ENCODE measurements at places on chromosomes 16 and 17.

GRCh38 chr17:2564877-2565276, 28.6 kb upstream of the PAFAH1B1 start:
- no peak for DNase-seq

DNA sequence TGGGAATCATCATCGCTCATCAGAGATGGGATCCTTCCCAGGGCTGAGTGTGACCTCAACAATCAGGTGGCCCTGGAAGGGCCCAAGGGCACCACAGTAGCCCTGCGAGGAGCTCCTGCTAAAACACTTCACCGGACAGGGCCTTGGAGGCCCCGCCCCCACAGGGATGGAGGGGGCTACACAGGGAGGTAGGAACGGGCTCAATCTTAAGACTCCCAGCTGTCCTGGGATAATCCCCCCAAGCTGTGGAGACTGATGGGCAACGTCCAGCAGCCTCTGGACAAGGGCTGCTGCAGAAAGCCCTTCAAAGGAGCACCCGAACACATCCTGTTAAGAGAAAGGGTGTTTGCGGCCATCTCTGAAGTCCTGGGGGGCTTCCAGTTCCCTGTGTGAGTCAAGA, 60.4 kb downstream of the ZNF423 start:
- no peak for DNase-seq

- DNase-seq: no peak
These were observed 273.5 kb upstream of the RPL38 start for GRCh38 chr17:73929860-73930430.

- DNase-seq: no peak
These were observed 89.1 kb upstream of the CORO6 start for GRCh38 chr17:29711588-29712385.

GRCh38 chr16:12508054-12508453, 295.6 kb downstream of the CPPED1 start:
- no peak for DNase-seq

- DNase-seq: no peak
These were observed 16.6 kb downstream of the TRPV2 start for GRCh38 chr17:16432017-16432416.

DNA sequence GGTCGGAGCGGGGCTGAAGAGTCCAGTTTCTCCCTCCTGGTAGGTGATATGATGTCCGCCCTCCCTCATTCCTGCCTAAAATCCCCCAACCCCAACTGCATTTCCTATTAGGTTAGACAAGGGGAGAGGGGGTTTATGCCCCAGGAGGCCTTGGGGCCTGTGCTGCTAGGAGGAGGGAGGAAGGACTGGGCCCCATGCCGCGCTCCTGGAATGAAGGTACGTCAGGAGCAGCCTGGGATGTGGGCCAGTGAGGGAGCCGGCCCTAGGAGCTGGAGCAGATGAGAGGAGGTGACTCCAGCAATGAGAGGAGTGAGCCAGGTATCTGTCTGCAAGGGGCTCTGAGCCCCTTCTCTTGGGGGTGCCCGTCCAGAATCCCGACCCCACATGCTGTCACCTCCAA, 46.9 kb upstream of the CDC42EP4 start:
- no peak for DNase-seq

DNA sequence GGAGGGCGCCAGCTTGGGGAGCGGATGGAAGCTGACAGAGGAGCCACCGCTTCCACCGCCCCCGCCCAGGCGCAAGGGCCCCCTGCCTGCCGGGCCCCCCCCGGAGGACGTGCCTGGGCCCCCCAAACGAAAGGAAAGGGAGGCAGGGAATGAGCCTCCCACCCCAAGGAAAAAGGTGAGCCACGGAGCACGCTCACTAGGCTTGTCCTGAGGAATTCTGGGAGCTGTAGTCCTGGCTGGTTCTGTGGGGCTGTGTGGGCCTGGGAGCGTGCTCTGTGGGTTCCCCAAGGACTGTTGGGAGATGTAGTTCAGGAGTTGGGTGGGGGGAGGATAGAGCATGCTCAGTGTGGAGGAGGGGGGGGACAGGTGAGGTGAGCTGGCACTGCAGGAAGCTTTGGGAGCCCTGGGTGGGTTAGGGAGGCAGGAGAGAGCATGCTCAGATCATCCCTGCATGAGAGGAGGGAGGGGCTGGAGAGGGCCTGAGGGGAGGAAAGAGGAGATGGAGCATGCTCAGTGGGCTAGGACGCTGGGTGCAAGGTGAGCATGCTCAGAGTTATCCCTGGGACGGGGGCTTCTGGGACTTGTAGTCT, 4.5 kb downstream of the FBXL19 start:
- no peak for DNase-seq

- DNase-seq: no peak
These were observed 346.6 kb upstream of the SALL1 start for GRCh38 chr16:51497541-51498211.

DNA sequence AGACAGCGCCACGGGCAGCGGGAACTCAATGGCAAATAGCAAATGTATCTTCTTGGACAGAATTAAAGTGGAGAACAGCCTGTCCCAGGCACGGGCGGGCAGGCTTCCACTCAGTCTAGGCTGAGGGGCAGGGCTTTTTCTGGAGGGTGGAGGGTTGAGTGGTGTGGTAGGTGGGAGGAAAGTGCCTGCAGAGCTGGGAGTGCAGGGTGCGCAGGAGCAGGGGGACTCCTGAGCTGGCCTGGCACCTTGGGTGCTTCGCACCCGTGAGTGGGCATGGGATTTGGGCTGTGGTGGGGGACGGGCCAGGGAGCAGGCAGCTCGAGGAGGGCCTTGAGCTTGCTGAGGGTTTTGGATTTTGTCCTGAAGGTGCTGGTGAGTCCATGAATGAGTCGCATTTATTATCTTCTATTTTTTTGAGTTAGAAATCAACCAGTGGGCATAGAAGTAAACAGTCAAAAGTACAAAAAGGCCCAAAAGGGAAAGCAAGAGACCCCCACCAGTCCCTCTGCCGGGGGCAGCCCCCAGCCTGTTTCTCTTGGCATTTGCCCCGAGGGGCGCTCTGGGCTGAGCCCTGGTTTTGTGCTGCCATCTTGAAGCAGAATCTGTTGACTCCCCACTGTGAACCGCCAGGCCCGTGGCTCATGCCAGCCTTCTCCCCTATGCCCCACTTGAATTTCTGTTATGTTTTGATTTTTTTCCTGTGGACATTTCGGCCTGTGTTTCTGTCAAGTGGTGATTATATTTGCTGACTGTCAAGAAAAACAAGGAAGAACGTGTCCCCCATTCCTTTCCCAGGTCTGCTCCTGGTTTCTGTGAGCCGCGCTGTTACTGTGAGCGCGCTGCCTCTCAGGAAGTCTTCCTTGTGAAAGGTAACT, 8.2 kb downstream of the ADORA2B start:
- DNase-seq: no peak

- no peak for DNase-seq
These were observed 1.6 kb downstream of the MPO start for GRCh38 chr17:58279016-58279711.

DNA sequence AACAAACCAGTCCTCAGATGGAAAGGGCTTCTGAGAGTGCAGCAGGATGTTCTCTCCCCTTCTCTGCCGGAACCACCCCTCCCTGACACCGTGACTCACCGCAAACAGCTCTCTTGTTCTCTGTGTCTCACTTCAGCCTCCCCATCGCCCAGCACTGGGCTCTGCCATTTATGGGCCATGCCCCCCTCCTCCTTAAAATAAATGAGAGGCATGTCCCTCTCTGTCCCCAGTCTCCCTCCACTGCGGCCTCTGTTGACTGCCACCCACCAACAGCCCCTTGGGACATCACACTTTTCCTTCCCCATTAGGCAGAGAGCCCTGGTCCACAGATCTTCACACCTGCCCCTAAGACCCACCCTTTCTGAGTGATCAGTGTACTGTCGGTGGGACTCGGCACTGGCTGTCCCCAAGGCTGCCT, 6.3 kb downstream of the CCDC102A start:
- DNase-seq: peak; percentile 58

GRCh38 chr16:77859493-77860232, 71.3 kb downstream of the VAT1L start:
- DNase-seq: no peak

- DNase-seq: no peak
These were observed 3.2 kb downstream of the PRSS22 start for GRCh38 chr16:2854700-2855309.

DNA sequence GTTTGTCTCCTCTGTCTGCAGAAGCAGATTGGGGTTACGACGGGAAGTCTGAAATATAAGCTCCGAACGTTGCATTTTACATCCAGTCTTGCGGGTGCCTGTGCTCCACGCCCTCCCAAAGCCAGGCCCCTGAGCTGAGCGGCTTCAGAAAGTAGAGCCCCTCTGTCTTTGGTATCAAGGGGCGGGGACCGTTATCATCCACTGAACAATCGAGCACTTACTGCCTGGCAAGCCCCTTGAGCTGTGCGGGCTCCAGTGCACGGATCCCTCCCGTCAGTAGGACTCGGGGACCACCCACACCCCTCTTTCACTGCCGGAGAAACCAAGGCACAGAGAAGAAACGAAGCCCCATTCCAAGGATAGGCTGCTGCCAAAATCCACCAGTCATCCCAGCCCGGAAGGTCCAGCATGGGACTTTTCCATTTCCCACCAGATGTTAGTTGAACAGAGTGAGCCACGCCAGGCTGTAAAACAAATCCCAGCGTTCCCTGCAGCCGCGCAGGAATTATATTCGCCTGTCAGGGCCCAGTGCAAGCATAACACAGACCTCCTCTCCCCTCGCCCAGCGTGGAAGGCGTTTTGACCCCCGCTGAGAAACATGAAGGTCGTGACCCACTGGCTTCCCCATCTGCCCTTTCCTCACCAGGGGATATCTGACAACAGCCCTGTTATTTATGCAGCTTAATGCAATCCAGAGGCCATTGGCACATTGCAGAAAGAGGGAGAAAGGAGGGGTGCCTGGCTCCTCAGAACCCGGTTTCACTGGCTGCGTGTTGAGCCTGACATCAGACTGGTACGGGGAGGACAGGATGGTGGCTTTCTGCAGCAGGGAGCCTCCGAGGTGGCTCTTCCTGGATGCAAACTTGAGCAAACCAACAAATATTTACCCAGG, 212.2 kb upstream of the FOXF1 start:
- DNase-seq: no peak

DNA sequence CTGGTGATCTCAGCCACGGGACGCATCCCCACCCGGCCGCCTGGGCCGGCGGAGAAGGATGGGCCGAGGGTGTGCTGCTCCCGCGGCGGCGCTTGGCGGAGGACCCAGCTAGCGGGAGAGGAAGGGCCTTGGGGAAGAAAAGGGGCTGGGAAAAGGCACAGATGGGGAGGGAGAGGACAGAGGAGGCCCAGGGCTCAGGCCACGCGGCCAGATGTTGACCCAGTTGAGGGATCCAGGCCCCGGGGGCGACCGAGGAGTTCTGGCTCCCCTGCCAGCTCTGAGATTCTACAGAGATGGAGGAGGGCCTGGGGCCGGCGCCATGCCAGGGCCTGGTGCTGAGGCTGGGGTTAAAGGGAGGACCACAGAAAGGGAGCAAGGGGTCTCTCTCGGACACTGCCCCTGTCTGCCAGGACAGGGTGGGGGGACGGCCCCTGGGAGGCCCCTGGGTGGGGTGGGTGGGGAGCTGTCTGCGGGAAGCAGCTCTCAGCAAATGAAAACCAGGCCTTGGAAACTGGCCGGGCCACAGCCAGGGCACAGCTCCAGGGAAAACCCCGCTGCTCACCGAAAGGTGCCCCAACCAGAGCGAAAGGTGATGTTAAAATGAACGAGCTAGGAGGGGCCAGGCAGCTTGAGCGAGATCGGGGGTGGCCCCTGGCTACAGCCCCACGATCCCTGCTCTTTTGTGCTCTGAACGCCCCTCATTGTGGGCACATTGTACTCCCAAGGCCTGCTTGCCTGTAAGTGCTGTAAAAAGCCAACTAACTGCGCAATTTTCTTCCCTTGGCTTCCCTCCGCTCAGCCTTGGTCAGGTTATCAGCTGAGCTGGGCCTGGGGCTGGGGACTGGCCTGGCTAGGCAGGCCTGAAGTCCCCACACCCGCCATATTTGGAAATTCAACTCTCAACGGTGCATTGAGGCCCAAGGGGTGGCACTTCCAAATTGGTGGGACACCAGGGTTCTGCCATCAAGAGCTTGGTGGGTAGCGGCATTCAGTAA, 191.4 kb downstream of the ZNF423 start:
- no peak for DNase-seq

DNA sequence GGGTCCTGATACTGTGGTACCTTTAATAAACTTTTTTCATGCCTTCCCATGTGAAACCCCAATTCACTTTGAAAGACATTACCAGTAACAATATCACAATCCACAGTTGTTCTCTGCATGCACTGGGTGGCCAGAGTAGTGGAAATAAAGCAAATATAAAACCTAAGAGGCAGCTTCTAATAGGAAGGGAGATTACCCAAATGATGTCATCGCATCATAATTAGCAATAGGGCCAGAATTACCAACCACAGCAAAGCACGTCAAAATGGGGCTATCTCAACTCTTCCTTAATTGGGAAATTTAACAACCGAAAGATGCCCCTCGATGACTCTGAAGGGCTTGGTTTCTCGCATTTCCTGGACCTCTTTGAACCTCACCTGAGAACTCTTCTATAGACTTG, 224.8 kb downstream of the GRIN2A start:
- DNase-seq: no peak

DNA sequence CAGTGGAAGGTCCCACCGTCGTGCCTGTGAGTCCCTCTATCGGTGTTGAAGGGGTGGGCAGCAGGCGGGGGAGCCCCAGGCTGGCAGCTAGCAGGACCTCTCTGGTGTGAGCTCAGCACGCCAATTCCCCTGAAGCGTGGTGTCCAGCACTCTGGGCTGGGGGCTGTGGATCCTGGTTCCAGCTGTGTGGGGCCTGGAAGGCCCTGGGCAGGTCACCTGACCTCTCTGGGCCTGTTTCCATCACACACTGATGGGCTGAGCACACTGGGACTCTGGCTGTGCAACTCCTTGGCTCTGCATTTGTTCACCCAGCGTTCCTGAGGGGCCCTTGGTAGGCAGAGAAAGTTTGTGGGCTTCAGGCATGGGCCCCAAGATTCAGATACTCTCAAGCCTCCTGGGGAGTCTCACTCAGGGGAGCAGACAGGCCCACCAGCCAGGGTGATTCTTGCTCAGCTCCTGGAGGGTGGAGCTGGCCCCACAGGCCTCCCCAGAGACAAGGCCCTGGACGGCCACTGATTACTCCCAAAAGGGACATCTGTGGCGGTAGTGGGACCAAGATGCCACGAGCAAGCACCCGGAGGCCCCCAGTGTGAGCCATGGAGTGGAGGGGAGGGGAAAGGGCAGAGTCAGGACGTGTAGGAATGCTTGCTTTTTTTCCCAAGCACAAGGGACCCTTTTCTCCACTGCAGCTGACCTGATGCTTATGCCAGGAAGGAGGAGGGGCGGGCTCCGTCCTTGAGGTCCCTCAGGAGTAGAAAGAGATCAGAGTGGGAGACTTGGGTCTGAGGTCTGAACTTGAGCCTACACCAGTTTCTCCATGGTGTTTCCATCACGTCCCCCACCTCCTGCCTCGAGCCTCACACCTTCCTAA, 8.5 kb downstream of the SCGB1C2 start:
- DNase-seq: no peak

- peak; percentile 19 for DNase-seq
These were observed 667 bp downstream of the EFCAB13 start for GRCh38 chr17:47324224-47325020.

- DNase-seq: no peak
These were observed 49.1 kb upstream of the GPRC5B start for GRCh38 chr16:19933740-19934139.

- no peak for DNase-seq
These were observed 11.4 kb downstream of the TAX1BP3 start for GRCh38 chr17:3656755-3657587.

Measured in stimulated activated CD8-positive, alpha-beta memory T cell treated with anti-CD3 and anti-CD28 coated beads, Interleukin-15, amount 100 ng/mL, for 1 hour (primary cell).